ENCODE measurements at places on chromosomes 2 and 18.

DNA sequence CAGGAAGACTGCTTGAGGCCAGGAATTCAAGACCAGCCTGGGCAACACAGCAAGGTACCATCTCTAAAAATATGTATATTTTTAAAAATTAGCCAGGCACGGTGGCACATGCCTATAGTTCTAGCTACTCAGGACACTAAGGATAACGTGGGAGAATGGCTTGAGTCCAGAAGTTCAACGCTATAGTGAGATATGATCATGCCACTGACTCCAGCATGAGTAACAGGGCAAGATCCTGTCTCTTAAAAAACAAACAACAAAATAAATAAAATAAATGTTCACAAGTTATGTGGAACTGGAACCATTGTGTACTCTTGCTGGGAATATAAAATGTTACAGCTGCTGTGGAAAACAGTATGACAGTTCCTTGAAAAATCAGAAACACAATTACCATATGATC, 47.2 kb downstream of the USP34 start:
- DNase-seq, result no peak

DNA sequence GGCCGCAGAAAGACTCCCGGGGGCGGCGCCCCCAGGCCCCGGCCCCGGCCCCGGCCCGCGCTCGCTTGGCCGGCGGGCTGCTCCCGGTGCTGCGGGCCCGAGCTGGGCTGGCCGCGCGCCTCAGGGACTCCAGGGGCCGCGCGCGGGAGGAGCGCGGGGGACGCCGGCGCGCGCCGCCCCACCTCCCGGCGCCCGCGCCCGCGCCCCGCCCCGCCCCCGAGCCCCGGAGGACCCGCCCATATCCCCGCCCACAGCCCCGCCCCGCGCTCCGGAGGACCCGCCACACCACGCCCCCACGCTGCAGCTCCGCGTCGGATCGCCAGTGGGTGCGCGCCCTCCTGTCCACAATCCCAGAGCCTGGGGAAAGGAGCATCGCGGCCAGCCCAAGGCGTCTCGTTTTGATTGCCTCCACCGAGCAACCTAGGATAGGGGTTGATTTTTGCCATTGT, at the start of gene PARD6G:
Gene PARD6G, minus strand, starts transcription at position 122 of the 449 bp plus-strand sequence. CDS start 166 bp downstream, outside the sequence.
- DNase-seq, result peak; percentile 52

GRCh38 chr2:946073-946948, 4.3 kb upstream of the SNTG2 start:
- no peak for DNase-seq

GRCh38 chr18:67608191-67608590, 91.7 kb upstream of the DSEL start:
- no peak for DNase-seq

DNA sequence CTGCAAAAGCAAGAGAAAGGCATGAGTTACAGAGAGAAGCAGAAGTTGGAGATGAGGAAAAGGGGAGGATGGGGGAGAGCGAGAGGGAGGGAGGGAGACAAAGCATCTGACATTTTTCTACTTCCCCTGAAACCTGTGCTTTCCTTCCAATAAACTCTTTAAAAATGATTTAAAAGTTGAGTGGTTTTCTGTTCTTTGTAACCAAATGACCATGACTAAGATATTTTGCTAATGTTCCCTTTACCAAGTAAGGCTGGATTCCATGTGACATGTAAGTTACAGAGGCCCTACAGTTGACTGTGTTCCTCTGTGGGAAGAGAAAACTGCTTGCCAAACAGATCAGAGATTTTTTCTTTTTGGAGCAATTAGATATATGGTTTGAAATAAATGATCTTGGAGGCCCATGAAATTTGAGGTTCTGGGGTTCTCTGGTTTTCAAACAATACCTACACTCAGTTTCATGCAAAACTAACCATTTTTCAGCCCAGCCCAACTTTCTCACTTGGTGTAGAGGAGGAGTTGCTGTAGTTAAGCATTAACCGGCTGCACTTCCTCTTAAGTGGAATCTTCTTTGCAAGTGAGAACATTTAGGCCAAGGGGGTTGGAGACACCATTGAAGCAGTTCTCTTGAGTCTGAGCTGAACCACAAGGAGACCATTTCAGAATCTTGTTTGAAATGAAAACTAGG, 34.5 kb downstream of the INSIG2 start:
- no peak for DNase-seq

GRCh38 chr2:84991404-84992160, 20.6 kb downstream of the KCMF1 start:
- no peak for DNase-seq

- DNase-seq, result peak; percentile 21
Observed at GRCh38 chr2:100142393-100142792, at the start of gene AFF3. Gene AFF3 (minus strand): TSS chr2:100142590. CDS start chr2:100104454, 38,136 bp downstream.

DNA sequence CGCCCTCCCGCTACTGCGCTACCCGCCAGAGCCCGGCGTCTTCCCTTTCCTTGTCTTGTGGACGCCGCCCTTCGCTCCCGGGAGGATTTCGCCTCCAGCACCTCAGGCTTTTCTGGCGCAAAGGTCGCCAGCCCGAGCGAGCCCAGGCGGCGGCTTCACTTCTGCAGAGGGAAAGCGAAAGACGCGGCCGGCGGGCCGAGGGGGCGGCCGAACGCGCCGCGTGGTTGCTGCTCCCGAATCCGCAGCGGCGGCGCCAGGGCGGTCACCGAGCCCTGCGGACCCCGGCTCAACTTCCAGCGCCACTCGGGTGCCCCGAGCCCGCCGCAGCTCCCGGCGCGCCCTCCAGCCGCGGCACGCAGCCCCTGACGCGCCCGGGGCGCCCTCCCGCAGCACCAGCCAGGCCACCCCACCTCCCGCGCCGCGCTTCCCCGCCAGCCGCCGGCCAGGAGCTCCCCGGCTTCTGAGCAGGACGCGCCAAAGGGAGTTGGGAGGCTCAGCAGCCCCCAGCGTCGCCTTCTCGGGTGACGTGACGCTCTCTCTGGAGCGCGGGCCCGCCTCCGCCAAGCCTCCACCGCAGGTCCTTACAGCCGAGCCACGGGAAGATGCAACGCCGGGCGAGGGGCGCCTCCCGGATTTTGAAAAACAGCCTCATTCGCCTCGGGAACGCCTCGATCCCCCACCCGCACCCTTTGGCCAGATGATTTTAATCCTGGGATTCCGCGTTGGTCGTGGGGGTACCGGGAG, 84.9 kb upstream of the EPB41L3 start:
- no peak for DNase-seq

GRCh38 chr2:20812779-20813178, 10.1 kb downstream of the LDAH start:
- DNase-seq, result no peak

DNA sequence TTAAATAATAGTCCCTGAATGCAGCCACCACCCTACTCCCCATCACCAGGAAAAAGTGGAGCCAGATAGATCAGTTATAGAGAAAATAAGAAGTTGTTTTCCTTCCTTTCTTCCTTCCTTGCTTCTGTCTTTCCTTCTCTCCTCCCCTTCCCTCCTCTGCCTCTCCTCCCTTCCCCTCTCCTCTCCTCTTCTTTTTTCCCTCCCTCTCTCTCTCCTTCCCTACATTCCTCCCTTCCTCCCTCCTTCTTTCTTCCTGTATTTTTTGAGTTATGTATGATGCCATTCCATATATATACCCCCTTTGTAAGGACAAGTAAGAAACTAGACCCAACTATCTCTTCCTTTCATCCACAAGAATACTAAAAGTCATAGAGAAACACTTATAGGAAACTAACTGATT, 265.7 kb downstream of the AGPS start:
- DNase-seq, result no peak

DNA sequence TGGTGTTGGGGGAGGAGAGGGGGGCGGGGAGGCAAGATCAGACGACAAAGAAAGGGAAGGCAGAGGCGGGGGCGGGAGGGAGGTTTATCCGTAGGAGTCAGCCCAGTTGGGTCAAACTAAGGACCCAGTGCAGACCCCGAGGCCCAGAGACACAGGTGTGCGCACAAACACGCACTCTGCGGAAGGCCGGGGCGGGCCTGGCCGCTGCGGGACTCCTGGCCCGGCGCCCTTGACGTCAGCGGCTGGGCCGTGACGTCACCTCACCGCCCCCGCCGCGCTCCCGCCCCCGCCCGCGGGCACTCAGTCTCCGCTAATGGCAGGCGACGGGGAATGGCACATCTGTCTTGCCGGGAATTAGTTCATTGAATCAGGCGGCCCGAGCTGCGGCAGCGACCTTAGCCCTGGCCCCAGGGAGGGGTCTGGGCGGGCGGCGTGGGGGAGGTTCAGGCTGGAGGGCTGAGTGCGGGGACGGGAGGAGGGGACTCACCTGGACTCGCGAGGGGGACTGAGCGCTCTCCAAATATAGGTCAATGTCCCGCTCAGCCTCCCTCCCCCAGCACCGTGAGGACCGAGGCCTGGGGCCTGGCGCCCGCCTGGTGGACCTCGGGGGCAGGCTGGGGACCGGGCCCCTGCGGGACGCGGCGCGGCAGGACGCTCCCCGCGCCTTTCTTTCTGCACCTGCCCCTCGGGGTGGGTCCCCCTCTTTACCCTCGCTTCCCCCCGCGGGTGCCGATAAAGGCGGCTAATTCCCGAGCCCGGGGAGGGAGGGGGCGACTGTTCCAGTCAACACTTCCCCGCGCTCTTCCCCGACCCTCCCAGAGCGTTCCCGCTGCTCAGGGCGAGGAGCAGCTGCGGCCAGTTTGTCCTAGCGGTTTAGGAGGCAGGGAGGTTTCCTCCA, 15.5 kb upstream of the ECEL1 start:
- DNase-seq, result no peak

DNA sequence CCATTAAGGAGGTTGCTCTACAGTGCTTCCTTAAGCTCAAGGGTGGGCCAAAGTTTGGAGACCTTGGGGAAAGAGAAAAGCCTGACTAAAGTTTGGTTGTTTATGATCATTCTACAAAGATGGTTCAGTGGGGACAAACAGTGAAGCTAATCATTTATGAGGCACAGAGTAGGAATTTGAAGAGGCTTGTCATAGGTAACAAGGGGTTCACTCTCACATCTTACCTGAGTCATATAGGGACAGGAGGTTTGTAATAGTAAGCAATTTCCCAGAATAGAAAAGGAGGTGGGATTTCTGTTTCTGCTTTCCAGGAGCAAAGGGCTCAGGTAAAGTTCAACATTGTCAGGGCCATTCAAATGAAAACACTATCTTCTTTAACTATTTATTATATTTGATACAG, 787.9 kb downstream of the CPS1 start:
- no peak for DNase-seq

DNA sequence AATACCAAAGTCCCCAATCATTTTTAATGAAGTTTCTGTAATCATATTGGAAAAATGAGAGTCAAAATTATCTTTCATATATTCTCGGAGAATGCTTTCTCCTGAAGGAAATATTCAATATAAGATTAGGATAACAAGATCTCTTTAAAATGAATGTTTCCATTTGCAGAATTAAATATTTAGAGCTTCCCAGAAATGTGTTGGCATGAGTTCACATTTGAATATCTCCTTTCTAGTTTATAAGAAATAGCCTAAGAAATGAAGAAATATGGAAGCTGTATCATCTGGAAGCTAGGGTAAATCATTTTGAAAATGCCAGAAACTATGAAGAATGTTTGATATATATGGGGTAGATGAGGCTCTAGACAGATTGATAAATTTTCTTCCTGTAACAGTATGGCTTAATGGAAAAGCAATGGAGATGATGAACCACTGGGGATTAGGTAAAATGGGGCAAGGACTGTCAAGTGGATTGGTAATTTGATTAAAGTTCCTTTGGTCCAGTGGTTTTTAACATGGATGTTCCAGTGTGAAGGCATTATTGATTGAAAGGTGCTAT, 184.6 kb upstream of the ZNF804A start:
- DNase-seq, result no peak

- DNase-seq, result no peak
Observed at GRCh38 chr2:38720613-38721241, 30.4 kb downstream of the SRSF7 start.

DNA sequence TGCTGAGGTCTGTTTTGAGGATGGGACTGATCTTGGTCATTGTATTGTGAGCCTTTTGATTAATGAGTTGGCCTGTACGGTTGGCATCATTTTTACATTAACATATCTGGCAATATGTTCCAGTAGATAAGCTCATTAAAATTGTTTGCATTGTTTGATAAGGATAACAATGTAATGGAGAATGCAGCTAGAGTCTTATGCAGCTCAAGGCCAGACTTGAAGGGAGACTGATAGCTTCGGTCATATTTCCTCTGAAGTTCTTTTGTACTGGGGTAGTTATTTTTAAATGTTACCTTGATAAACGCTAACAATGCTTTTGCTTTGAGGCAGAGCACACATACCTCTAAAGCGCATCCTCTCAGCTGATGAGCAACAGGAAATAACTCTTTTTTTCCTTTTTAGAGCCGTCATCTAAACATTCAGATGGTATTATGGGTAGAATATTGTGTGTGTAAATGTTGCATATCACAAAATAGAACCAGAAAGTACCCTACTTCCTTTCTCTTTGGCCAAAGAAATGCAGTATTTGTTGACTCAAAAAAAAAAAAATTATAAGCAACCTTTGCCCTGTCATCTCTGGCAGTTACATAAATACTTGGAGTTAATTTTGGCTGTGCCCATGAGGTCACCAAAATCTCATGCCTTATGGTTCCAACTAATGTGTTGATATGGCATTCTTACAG, 1.3 kb downstream of the MAPRE2 start:
- DNase-seq, result peak; percentile 65

- no peak for DNase-seq
Observed at GRCh38 chr2:191738003-191738402, 60.1 kb downstream of the NABP1 start.

- no peak for DNase-seq
Observed at GRCh38 chr2:64937687-64938491, 51.3 kb upstream of the SLC1A4 start.

GRCh38 chr18:29753379-29753778, 1289.2 kb downstream of the DSC3 start:
- no peak for DNase-seq

GRCh38 chr2:182924306-182924705, 57.9 kb upstream of the FRZB start:
- no peak for DNase-seq

- DNase-seq, result no peak
Observed at GRCh38 chr2:204010628-204011560, 74.3 kb downstream of the ICOS start.

GRCh38 chr2:232888099-232888836, 18.2 kb downstream of the SNORC start:
- DNase-seq, result no peak

GRCh38 chr2:173754165-173754564, 211.0 kb downstream of the SP3 start:
- no peak for DNase-seq

- DNase-seq, result no peak
Observed at GRCh38 chr18:53997064-53997463, 227.4 kb downstream of the MBD2 start.

DNA sequence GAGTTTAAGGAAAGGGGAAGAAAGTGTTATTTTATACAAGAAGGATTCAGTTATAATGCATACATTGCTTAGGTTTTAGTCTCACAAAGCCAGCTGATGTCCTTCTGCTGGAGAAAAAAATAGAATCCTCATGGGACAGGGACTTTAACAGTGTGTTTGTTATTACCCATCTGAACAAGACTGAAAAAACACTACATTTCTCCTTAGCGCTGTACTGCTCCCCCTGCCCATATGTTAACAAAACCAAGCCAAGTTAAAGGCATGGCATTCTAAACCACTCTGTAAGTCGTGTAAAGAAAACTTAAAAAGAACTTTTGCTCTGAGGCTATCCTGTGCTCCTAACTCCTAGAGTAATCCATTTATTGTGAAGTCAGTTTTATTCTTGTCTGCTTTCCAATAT, 102.6 kb upstream of the NYAP2 start:
- no peak for DNase-seq

- no peak for DNase-seq
Observed at GRCh38 chr18:79070486-79070885, 1.3 kb downstream of the ATP9B start.

- DNase-seq, result no peak
Observed at GRCh38 chr2:138193416-138194213, 229.3 kb downstream of the HNMT start.
